RCC 7860 (cell line): ENCODE measurements at places on chromosomes 2 and 18.

DNA sequence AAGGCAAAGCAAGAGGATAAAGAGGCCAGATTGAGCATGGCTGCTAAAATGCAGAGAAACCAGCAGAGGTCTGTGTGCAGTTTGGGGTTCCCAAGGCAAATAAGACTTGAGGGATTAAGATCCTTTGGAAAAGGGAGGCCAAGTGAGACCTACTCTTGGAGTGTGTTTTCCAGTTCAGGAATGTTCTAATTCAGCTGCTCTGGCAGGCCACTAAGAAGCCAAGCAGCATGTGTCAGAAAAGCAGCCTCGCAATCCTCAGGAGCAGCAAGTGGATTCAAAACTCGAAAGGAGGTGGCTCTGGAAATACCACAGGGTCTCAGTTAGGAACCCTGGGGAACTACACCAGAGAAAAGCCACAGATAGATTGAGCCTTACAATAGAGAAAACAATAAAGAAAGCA is 569.2 kb downstream of the METTL4 start:
- DNase-seq, result no peak

DNA sequence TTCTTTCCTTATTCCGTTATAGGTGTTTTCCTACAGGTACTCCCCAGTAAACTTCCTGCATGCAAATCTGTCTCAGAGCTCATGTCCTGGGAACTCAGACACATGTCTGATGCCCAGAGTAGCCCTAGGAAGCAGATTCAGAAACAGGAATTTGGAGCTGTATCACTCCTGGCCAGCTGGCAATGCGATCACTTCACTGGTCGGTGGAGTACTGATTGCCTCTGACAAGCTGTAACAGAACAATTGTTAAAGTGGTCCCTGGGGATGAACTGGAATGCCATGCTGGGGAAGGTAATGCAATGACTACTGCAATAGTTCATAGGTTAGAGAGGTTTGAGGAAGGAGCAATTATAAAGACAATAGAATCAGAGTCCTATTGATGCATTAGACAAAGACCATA is 131.6 kb upstream of the DOCK10 start:
- no peak for DNase-seq

DNA sequence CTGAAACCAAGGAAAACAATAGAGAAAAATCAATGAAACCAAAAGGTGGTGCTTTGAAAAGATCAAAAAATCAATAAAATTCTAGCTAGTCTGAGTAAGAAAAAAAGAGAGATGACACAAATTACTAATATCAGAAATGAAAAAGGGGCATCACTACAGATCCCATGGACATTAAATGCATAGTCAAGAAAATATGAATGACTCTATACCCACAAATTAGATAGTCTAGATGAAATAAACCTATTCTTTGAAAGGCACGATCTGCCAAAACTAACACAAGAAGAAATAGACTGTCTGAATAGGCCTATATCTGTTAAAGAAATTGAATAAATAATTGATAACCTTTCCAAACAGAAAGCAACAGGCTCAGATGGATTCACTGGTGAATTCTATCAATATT is 15.2 kb upstream of the DSG3 start:
- DNase-seq, result no peak

DNA sequence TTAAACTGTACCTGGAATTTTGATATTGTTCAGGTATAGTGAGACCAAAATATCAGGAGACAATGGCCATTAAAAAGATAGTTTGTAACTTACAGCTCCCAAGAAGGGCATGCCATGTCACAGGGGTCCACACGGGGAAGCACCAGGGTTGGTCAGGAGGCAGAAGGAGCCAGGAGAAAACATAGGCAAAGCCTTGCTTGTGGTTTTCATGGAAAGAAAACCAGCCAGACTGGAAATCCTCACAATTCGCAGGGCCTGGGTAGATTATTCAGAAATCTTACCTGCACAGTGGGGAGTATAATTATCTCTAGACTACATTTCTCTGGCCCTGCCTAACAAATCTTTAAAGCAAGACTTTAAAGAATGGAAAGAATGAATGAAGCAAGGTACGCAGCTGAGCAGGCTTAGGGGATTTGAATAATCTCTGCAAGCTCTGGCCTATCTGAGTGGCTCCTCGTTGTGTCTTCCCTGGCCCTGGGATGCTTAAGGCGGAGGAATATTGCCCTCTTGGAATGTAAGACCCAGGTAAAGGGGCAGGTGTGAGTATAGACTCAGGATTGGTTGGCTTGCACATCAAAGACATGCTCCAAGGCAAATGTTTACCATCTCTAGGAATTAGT is 66.9 kb upstream of the CDC42EP3 start:
- DNase-seq, result no peak

DNA sequence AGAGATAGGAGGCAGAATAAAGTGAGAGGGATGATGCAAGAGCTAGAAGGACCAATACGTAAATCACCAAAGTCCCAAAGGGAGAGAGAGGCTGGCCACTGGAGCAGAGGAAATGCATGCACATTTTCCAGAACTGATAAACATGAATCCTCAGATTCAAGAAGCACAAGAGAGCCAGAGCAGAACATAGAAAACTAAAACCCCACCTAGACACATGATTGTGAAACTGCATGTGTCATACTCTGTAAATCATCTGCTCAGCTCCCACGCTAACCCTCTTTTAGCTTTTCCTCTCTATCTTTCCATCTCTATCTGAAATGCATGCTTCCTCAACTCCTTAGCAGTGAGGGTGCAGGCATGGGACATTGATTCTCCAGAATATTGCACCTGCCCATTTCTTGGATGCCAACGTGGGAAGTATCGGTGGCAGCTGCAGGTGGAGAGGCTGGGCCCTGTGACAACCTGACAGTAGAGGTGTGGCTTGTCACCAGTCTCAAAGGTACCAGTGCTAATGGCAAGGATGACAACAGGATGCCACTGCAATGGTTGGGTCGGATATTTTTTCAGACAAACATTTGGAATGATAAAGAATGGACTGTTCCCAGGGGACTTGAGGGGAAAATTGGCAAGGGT is 89.3 kb upstream of the OTOS start:
- peak; percentile 14 for DNase-seq

DNA sequence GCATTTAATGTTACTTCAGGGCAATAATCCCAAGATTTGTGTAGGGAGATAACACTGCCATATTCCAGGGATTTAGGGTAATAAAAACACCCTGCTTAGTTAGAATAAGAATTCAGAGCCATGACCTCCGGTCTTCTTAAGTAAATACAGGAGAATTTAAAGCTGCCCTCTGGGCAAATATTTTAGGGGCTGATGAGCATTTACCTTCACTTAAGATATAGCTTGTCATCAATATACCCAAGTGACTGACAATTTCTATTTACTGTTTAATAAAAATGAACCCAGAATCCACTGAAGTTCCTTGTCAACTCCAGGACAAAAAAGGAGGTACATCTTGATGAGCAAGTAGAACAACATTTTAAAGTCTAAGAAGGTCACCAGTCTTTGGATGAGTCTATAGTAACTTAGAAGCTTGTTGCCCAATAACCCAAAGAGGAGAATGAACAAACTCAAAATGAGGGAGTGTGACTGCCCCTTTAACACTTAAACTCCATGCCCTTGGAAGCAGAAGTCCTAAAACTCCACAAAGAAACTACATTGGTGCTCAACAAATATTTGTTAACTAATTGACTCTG is 24.3 kb upstream of the IKZF2 start:
- DNase-seq, result no peak

- DNase-seq, result no peak
These were observed 157.2 kb upstream of the COPS8 start for GRCh38 chr2:236928380-236929037.

- no peak for DNase-seq
These were observed 16.1 kb downstream of the ZNF397 start for GRCh38 chr18:35256947-35257346.

GRCh38 chr18:27707201-27707600 is 469.7 kb downstream of the CDH2 start:
- no peak for DNase-seq

- DNase-seq, result no peak
These were observed 79.9 kb downstream of the GALNT14 start for GRCh38 chr2:31058096-31059035.

- no peak for DNase-seq
These were observed 768.5 kb downstream of the LRP1B start for GRCh38 chr2:141362311-141362710.

GRCh38 chr18:78784861-78785260 is 194.8 kb upstream of the SALL3 start:
- DNase-seq, result no peak

GRCh38 chr18:1559563-1559962 is 654.9 kb downstream of the ADCYAP1 start:
- no peak for DNase-seq
